Activated naive CD4-positive, alpha-beta T cell (primary cell): ENCODE measurements at places on chromosomes 3 and 15.

DNA sequence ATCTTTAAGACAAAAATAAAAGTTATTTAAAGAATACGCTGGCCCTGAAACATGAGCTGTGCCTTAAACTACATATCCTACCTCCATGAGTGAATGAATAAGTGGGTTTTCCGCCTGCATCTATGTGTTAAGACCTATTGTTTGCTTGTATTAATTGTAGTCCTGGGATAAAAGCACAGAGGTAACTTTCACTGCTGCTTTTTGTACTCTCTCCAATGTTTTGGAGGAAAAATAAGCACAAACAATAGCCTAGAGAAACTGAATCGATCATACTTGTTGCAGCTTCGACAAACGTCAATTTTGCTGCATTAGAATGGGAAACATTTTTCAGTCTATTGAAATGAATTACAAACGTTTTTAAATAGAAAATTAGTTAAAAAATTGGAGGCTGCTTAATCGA, 1.3 kb upstream of the CTNNB1 start:
- no peak for DNase-seq

DNA sequence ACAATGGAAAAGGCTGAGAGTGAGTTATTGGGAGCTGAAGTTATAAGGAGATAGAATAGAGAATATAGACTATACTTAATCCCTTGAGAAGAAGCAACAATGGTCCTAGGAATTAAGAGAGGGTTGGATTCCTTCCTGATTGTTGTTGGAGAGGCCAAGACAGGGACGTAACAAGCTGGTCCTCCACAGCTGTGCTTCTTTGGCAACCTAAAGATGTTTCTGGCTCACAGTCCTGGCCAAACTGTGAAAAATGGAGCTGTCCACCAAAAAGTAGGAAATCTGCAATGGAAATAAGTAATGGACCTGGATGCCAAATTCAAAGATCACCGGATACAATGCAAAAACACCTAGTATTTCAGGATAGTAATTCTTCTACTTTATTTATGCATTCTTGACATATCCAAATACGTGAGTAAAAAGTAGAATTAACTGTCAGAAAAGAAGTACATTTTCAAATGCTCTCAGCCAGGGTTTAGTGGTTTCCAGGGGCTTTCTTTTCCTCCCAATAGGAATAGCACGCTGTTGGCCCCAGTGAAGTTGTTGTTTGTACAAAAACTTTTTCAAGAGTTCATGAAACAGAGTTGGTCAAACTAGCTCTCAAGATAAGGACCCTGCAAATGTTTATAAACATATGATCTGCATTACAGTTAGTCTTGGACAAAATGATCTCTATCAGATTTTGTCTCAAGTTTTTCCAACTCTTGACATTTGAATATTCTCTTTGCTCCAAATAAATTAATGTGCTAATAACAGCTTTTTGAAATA, 28.3 kb downstream of the CERS3 start:
- DNase-seq, result no peak

- DNase-seq, result no peak
These were observed 79.8 kb downstream of the RBPMS2 start for GRCh38 chr15:64695561-64695992.

DNA sequence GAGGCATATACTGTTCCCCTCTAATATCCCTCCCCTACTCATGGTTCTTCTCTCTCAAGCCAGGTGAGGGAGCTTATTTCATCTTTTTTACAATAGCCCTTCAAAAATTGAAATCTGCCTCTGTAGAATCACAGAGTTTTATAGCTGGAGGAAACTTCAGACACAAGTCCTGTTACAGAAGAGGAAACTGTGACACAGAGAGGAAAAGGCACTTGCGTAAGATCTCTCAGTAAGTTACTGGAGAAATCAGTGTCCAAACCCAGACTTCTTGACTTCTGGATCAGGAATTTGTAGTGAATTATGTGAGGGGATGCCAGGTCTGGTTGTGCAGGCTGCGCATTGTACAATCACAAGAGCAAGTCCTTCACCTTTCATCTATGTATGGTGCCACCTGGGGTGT, 4.6 kb downstream of the FGD5 start:
- no peak for DNase-seq

DNA sequence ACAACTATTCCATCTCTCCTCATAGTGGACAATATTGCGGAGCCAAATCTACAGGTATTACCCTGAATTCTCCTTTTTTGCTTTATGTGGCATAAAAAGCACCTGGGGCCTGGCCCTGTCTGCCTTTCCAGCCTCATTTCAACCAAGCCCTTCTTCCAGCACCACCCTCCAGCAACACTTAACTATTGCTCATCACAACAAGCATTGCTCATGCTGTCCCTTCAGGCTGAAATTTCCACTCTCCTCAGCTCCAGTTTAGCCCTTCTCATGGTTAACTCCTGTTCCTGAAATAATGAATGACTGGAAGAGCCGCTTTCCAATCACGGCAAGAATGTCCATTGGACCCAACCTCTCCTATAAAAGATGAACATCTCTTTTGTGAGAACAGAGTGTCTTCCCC, 107.4 kb downstream of the P2RY1 start:
- DNase-seq, result no peak

DNA sequence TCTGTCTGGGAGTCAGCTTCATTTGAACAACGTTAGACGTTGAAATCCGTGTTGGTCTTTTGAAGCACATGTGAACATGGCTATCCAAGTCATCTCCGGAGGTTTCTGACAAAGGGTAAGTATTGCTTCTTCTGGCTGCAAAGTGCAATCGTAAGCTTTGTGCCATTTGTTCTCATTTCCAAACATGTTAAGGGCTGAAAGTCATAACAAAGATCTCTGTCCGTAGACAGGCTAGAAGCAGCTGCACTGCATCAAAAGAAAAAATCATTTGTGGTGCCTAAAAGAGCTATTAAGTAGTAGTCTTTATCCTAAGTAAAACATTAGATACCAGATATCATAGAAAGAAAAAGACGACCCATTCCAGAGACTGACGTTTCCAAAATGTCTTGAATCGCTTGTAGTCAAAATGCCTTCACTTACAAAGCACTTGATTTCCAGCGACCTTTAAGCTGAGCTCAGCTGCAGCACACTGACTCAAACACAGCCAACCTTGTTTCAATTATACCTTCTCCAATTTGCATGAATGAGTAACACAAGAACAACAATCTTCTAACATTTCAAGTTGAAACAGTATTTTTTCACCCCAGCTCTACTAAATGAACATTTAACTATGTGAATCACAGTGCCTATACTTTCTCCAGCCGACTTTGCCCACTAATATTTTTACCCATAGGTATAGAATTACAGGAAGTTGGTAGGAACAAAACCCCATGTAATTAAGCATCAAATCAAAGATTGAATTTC, 76.6 kb downstream of the NEDD4 start:
- DNase-seq, result no peak

DNA sequence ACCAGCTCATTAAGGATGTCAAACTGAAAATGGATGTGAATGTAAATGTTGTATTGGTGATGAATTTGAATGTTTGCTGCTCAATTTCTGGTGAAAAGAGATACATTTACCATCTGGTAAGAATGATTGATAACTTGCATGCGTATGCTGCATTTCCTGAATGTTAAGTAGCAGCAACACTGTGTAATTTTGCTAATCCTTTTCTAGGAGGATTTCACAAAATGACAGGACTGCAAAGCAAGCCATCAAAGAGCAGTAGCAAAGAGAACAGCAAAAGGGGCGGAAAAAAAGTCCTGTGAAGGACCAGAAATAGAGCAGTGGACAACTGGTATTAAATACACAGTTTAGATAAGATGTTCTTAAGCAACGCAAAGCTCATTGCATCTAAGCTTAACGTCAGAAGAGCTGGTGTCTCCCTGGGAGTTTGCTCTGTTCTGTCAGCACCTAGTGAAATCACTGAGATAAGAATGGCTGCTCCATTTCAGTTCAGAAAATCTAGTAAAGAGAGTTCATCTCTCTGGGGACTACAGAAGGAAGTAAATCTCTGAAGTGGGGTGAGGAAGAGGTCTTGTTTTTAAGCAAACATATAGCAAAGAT, 23.5 kb upstream of the PAQR5 start:
- DNase-seq, result no peak

- DNase-seq, result no peak
These were observed 91.4 kb upstream of the MEX3B start for GRCh38 chr15:82137261-82137660.

DNA sequence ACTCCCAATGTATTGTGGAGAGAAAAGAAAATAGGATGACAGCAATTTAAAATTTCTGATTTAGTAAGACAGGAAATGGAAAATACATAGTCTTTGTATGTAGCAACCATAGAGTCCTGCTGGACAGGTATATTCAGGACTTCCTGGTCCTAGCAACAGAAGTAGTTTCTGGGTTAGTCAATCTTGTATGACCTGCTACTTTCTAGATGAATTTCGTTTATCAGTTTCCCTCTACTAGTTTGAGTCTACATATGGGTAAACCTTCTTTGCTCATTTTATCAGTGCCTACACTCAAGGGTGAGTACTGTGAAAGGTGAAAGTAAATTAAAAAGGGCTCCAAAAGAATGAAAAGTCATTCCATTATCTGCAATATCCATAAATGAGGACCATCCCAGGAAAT, 309.8 kb downstream of the UNC13C start:
- DNase-seq, result no peak

- DNase-seq, result no peak
These were observed 6.7 kb downstream of the SLC51A start for GRCh38 chr3:196222876-196223595.

DNA sequence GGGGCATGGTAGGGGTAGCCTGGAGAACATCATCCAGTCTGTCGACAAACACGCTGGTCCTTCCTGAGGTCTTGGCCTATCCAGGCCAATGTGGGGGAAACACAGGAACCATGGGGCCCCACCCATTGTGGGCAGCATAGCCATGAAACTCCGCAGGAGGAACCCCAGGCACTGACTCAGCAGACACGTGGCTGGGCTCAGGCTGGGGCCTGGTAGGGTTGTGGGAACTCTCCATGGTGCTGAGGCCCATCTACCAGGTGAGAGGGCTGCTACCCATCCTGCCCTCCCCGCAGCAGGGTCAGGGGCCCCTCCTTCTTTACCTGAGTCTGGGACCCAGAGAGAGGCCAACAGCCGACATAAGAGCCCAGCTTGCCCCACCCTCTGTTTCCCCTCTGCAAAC, 22.6 kb upstream of the CACNA2D2 start:
- DNase-seq, result no peak

DNA sequence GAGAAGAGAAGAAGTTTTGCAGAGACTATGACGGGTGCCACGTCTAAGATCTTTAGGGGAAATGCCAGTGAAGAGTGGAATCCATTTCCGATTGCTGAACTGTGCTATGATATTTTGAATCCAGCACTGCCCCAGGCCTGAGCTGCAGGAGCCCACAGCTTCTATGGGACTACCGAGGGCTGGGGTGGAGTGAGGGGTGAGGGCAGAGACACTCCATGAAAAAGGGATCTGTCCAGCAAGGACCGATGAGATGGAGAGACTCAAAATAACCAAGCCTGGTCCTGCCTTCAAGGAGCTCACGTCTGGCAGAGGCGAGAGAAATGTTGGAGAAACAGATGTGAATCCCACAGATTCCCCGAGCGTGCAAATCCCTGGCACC, 79.8 kb upstream of the MEF2A start:
- DNase-seq, result no peak

DNA sequence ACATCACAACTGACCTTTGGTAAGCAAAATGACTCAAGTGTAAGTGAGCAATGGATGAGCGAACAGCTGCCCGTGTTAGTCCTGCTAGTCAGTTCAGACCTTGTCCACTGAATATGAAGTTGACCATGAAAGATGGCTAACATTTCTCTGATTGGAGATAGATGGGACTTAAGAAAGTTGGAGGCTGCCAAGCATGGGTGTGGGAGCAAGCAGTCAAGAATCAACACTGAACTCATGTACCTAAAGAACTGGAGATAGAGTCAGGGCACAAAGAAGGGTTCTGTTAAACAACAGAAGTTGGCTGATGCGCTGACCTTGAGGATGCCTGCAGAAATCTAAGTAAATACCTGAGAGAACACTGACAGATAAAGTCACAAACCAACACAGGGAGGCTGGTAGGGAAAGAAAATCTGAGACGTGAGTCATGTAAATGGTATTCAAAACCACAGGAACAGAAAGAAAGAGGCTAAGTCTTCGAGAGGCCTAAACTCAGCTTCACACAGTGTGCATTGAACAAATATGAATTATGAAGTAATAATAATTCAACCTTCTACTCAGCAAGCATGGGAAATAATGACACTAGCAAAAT, 30.7 kb upstream of the ANPEP start:
- no peak for DNase-seq

GRCh38 chr3:45119824-45120358, 26.3 kb downstream of the CDCP1 start:
- DNase-seq, result no peak

DNA sequence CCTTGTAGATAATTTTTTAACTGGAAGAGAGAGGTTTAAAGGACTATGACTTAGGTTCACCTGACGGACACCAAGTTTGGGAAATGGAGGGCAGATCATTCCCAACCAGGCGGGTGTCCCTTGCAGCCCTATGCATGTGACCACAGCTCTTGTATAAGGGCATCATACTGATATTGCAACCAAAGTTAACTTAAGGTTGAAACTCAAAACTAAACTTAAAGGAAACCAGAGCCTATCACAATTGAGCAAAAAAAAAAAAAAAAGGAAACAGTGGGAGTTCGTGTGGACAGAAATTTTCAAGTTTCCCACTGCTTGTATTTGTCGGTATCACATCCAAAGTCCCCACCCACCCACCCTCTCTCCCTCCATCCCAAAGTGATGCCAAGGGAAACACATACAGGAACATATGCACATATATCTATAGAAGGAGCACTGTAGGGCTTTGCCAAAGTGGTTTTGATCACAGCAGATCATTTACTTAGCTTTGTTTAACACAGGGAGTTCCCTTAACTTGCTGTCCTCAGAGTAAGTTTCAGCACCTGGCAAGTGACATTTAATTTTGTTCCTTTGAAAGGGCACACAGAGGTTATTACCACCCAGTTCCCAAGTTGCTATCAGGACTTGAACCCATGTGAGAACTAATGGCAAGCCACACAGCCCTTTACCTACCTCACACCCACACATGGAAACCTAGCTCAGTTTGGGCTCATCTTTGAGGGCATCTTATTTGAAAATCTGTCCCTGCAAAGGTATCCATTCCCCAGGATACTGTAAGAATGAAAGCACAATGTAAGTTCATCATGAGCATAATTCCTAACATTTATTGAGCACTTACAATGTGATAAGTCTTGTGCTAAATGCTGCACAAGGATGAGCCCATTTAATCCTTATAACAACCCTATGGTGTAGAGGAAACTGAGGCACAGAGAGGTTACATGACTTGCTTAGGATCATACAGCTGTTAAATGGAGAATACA, 204.5 kb upstream of the CMC1 start:
- DNase-seq, result no peak
